ENCODE measurements at places on chromosomes 11 and 22. TPM values are rescaled to one million over a fixed set of nuclear protein-coding genes. Genes with fewer than 3 reads are reported as not detected.
A peak's percentile ranks its signal among the peaks of the same experiment; 100 is the strongest.

GRCh38 chr11:71420455-71421241 is 27.5 kb downstream of the DHCR7 start:
- peak; percentile 26 for DNase-seq

GRCh38 chr11:118012083-118012669 is 26.0 kb downstream of the IL10RA start:
- DNase-seq, result no peak

- peak; percentile 35 for DNase-seq
Observed at GRCh38 chr11:30560206-30561106, 25.7 kb downstream of the MPPED2 start.

DNA sequence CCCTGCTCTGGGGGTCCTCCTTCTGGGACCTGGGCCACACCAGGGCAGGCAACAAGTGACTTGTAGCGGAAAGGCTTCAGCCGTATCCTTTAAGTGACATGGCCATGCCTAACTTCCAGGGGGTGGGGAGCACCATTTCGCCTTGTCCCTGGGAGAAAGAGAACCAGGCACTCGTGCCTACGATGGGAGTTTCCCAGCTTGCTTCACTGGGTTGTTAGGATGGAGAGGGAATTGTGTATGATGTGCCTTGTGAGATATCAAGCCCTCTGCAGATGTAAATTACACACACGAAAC is 151.4 kb downstream of the CACNA1I start:
- no peak for DNase-seq

DNA sequence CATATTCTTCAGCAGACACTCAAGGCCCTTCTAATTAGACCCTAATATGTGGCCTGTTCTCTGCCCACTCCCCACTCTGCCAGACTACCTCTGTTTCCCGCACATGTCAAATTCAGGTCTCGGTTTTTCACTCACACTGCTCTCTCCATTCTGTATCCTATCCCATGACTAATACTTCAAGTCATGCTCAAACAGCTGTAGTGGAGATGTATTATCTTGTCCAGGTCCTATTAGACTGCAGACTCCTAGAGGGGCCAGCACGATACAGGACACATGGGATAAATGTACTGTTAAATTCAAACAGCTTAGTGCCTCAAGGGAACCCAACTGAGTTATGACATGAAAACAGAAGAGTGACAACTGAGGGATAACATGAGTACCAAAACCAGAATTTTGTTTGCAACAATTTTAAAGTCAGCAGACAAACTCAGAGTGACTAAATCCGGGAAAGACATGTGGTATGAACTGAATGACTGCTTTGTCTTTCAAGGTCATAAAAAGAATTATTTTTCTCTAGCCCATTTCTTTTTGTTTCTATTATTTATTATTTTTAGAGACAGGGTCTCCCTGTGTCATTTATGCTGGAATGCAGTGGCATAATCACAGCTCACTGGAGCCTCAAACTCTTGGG is 20.5 kb downstream of the ATP6V1E1 start:
- DNase-seq, result no peak

- DNase-seq, result peak; percentile 68
Observed at GRCh38 chr11:14148653-14149273, 186.2 kb downstream of the SPON1 start.

GRCh38 chr22:22463855-22464540 is 44.5 kb downstream of the ZNF280B start:
- peak; percentile 40 for DNase-seq

DNA sequence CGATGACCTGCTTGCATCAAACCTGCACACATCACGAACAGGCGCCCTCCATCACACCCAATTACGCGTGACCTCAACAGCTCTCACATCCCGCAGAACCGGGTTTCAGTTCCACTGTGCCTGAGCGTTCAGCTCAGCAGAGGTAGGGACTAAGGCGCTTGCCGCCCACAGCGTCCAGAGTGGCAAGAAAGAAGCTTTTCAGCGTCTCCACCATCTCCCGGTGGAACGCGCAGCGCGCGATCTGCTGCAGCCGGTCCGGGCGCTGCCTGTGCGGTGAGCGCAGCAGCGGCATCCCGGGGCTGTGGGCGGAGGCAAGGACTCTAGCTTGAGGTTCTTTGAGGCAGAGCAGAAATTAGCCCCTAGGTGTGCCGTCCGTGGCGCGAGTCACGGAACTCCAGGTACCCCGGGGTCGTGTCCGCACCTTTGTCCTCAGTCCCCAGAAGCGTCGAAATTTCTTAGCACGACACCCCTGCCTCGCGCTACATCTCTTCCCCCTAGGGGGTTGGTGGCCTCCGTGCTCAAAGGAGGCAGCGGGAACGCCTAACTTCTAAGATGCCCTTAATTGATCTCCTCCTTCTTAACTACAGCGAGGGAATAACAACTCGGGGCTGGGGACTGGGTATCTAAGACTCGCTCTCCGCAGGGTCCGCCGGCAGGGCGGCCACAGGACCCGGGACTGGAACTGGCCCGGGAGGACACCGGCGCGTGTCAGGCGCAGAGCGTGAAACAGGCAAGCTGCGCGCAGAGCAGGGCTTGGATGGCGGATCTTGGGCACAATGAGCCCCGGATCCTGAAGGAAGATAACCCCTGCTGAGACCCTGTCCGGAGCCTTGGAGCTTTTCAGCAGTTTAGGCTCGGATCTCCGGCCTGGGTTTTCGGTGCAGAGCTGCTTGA is 1.7 kb upstream of the CALCA start:
- DNase-seq, result peak; percentile 15

Gene MFRP
- not detected for polyA plus RNA-seq

Gene FAM227A
- polyA plus RNA-seq, result 0.69 TPM

Gene PGA4
- polyA plus RNA-seq, result not detected

Gene APOA1
- not detected for polyA plus RNA-seq
